ENCODE measurements at places on chromosomes 12 and 14. TPM values are rescaled to one million over a fixed set of nuclear protein-coding genes. Genes with fewer than 3 reads are reported as not detected.

GRCh38 chr12:130661486-130662255 lies 54.4 kb downstream of the RIMBP2 start:
- DNase-seq, result no peak

DNA sequence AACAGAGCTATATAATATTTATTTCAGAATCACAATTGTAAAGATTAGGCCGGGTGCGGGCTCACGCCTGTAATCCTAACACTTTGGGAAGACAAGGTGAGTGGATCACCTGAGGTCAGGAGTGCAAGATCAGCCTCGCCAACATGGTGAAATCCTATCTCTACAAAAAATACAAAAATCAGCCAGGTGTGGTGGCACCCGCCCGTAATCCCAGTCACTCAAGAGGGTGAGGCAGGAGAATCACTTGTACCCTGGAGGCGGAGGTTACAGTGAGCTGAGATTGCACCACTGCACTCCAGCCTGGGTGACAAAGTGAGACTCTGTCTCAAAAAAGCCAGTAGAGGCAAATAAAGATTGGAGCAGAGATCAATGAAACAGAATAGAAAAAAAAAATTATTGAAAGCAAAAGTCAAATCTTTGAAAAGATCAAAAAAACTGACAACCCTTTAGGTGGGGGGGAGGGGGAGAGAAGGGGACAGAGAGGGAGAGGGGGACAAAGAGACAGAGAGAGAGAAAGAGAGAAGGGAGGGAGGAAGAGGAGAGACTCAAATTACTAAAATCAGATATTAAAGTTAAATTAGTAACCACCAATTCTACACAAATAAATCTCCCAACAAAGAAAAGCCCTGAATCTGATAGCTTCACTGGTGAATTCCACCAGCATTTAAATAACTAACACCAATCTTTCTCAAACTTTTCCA lies 52.4 kb upstream of the AP4S1 start:
- DNase-seq, result no peak

Gene PMEL
- total RNA-seq, result 0.12 TPM

- DNase-seq, result no peak
These were observed 238.8 kb upstream of the SFSWAP start for GRCh38 chr12:131471946-131472732.

DNA sequence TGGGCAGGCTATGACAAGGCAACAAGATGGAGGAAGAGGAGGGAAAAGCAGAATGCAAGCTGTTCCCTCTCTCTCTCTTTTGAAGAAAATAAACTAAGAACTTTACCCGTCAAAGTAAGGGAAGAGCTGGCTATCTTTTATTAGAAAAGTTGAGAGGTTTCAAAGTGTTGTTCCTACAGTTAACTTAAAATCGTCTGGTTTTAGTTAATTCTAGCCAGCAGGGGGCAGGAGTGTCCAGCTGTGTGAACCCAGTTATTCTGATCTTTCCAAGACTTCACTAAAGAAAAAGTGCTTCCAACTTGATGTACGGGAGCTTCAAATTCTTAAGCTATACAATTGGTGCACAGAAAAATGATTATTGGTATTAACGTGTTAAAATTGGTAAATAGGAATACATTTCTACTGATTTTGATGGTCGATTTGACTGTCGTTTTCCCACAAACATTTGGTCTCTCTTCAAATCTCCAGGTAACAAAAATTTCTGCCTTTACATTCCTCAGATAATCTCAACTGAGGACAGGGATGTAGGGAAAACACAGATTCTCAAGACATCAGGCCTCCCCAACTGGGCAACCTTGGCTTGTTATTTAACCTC lies 28.4 kb upstream of the MON2 start:
- peak; percentile 43 for DNase-seq

Measured in Daoy (cell line).